ENCODE measurements at places on chromosomes 11 and 22.

GRCh38 chr11:35545391-35546003 lies 20.1 kb upstream of the PAMR1 start:
- no peak for DNase-seq

- no peak for DNase-seq
These were observed 51.5 kb upstream of the RPS13 start for GRCh38 chr11:17129003-17129402.

DNA sequence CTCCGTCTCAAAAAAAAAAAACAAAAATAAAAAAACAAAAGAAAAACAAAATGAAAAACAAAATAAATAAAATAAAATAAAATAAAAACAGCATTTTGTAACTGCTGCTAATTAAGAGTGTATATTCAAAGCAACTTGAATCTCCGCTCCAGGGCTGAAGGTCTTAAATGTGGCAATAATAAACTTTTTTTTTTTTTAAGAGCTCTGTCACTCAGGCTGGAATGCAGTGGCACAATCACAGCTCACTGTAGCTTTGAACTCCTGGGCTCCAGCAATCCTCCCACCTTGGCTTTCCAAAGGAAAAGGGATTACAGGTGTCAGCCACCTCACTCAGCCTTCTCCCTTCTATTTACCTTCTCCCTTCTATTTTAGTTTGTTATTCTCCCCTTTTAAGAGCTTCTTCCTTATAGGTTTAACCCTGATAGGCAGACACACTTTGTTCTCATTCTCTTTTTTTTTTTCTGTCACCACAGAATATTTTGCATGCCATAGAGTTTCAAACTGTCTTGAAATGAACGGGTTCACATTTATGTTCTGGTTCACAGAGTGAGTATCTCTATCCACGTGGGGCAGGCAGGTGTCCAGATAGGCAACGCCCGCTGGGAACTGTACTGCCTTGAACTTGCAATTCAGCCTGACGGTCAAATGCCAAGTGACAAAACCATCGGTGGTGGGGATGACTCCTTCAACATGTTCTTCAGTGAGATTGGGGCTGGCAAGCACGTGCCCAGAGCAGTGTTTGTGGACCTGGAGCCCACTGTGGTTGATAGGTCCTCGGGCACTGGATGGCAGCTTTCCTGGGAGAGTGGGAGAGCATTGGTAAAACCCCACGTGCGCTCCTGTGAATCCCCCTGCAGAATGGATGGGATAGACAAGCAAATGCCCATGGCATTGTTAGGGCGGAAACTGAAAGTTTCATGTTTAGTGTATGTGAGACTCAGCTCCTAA lies 19.4 kb downstream of the LRRC74B start:
- no peak for DNase-seq

DNA sequence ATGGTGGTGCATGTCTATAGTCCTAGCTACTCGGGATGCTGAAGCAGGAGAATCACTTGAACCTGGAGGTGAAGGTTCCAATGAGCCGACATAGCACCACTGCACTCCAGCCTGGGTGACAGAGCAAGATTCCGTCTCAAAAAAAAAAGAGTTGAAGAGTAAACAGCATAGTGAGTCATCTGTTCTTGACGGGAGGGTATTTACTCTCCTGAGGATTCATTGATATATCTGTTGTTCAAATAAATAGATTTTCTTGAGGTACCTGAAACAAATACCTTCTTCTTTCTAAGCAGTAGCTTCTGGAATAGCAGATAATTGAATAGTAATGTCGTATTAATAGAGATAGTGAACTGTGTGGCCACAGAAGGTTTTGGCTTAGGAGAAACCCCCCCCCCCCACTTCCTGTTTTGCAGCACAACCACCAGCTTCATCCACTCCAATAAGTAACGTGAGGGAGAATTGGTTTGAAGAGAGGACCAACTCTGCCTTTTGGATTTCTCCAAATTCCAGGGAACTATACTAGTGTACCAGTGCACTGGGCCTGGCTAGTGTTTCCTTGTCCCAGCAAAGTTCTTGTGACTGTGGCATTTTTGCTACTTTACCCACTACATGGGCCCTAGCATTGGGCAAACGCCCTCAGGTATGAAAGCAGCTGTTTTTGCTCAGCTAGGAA lies 90.0 kb downstream of the PRMT3 start:
- no peak for DNase-seq

DNA sequence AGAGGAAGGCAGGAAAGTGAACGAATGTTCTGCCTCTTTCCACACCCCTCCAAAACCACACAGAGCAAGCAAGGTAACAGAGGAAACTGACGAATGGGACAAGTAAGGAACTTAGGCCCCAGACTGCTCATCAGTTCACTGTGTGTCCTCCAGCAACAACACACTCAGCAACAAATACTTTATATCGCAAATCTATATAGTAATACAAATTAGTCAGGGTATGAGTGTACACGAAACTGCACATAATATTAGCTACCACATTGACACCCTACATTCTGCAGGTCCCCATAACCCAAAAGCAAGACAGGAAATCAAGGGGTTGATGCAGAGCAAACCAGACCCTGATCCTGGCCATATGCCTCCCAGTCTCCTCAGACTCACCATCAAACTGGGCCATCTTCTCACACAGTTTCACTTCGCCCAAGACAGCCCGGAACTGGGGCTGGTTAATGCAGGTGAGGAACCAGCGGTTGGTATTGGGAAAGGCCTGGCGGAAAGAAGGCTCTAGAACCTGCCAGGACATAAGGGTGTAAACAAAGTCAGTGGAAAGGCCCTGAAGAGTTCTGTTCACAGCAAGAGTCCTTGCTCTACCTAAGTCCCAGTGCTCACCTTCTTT lies 6.6 kb downstream of the EEF1G start:
- DNase-seq = no peak

GRCh38 chr22:30244066-30244465 lies 2.5 kb downstream of the LIF start:
- no peak for DNase-seq

DNA sequence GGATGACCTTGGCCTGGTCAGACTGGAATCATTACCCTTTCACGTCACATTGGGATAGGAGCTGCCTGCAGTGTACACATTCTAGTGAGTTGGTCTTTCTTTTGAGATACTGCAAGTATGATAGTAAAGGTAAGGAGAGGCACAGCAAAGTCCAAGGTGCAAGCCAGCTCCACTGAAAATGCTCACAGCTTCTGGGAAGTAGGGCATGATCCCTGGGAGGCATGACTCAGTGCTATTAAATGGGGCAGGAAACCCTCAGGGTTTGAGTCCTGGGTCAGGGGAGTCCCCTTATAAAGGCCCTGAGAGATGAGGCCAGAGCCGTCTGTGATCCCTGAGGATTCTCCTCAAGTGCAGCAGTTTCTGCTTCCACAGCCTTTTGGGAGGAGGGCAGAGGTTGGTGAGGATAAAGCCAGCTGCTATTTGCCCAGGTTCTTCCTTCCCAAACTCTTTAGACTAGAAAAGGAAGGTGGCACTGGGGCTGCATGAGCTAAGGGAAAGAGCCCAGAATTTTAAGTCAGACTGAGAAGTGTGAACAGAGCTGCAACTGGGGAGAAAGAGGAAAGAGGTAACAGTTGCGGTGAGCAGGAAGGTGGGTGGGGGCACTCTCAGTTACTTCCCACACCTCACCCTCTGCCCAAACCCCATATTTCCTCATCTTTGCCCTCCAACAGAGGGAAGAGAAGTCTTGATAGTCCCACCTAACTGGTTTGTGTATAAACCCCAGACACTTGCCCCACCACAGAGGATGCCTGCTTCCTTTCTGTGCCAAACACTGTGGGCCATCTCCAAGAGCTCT lies 14.4 kb upstream of the OR52K1 start:
- DNase-seq = no peak

- peak; percentile 29 for DNase-seq
These were observed 45.6 kb downstream of the BCR start for GRCh38 chr22:23225724-23226496.

- no peak for DNase-seq
These were observed 282.5 kb downstream of the ETS1 start for GRCh38 chr11:128304666-128305485.

GRCh38 chr11:120344302-120345004 lies 8.2 kb downstream of the ARHGEF12 start:
- no peak for DNase-seq

DNA sequence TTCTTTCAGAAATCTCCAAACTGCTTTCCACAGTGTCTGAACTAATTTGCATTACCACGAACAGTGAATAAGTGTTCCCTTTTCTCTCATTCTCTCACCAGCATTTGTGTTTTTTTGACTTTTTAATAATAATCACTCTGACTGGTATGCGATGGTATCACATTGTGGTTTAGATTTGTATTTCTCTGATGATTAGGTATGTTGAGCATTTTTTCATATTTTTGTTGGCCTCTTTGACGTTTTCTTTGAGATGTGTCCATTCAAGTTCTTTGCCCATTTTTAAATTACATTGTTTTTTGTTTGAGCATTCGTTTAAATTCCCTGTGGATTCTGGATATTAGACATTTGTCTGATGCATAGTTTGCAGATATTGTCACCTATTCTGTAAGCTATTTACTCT lies 1639.6 kb upstream of the TENM4 start:
- DNase-seq = no peak

GRCh38 chr11:124944565-124944964 lies 8.7 kb upstream of the HEPACAM start:
- no peak for DNase-seq

GRCh38 chr11:113728814-113729213 lies 22.7 kb upstream of the TMPRSS5 start:
- DNase-seq = no peak

DNA sequence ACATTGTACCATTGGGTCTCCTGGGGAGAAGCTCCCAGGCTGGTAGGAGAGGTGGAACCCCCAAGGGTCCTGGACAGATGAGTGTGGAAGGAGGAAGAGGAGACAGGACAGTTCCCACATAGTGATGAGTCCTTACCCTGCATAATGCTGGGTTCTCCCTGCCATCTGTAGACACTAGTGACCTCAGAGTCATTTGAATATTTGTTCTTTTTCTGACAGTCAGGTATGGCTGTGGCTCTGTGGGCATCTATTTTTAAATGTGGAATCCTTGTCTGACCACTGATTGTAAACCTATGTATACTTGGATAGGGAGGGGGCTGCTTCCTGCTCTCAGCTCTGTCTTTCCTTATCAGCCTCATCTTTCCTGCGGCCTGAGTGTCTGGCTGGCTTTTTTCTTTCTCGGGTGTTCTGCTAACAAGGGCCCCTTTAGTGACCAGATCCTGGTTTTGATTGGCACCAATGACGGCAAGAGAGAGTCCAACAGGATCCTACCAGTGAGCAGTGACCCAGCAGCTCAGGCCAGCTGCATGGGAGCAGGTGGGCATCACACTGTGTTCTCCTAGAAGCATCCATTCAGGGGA lies 2.6 kb upstream of the SLC5A1 start:
- no peak for DNase-seq

GRCh38 chr22:49096476-49096875 lies 731.2 kb downstream of the BRD1 start:
- no peak for DNase-seq

GRCh38 chr11:60855726-60856633 lies at the start of gene PTGDR2:
Gene PTGDR2, minus strand, starts transcription at chr11:60855950. Its CDS starts 2,228 bp downstream, at chr11:60853722.
- no peak for DNase-seq

- no peak for DNase-seq
These were observed 157.2 kb downstream of the ATG16L2 start for GRCh38 chr11:72971192-72971967.

DNA sequence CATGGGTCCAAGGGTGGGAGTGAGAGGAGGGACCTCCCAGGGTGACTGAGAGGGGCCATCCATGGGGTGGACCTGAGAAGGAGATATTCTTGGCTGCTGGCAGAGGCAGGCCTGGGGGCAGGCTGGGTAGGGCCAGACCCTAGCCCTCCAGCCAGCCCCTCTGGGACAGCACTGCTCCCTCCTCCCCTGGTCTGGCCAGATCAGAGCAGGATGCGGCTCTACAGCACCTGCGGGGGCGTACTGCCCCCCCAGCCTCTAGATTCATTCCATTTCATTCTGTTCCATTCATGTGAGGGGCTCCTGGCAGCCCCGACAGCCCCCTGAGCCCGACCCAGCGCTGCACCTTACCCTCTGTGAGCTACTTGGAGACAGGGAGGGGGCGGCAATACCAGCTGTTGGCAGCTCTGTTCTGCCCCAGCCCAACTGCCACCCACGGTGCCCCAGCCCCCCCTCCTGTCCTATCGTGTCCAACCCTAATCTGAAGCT lies 34.3 kb upstream of the MYRF start:
- peak; percentile 82 for DNase-seq

- DNase-seq = no peak
These were observed 117.8 kb downstream of the FAM76B start for GRCh38 chr11:95671768-95672167.

GRCh38 chr22:26289611-26290101 lies 120.4 kb downstream of the SEZ6L start:
- no peak for DNase-seq

GRCh38 chr11:109015283-109015682 lies 350.4 kb downstream of the DDX10 start:
- DNase-seq = no peak

GRCh38 chr11:44597358-44598012 lies 32.0 kb downstream of the CD82 start:
- no peak for DNase-seq

DNA sequence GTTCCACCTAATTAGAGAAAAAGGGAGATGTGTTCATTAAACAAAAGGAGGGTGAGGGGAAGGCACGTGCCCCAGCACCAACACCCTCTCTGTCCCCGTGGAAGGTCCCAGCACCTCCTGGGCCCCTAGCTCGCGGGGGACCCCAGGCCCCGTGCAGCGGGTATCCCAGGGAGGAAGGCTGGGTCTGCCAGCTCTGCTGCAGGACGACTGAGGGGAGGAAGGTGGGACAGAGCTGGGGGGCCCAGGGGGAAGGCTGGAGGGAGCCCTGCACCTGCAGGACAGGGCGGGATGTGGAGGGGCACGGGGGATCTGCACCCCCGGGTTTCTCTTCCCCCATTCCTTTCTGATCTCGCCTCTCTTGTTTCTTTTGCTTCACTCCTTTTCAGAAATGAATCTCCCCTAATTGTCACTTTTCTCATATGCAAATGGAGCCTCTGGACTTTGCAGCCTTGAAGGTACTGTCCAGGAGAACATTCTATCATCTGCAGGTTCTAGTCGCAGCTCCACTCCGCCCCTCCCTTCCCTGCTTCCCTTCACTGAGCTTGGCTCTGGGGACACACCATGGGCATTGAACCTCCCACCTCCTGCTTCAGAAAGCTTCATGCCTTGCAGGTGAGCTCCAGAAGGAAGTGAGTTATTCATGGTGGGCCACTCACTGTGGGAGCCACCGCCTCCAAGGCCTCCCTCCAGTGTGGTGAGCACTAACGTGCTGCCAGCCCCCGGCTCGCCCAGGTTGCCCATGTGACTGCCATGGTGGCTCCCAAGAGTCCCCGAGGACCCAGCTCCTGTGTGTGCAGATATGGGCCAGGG lies 111.0 kb downstream of the ST3GAL4 start:
- DNase-seq = no peak

Measured in NCI-H524 (cell line).